ENCODE measurements at places on chromosomes 13 and 19.

DNA sequence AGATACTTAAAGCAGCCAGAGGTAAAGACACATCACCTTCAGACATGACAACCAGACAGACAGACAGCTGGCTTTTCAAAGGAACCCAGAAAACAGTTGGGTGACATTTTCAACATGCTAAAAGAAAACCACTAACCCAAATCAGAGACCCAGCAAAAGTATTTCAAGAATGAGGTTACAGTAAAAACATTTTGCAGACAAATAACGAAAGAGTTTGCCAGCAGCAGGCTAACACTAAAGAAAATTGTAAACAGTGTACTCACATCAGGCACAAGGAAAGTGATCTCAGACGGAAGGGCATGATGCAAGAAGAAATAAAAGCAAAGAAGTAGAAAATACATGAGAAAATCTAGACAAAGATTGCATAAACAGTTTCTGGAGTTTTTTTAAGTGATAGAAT lies 46.4 kb downstream of the AP1M1 start:
- no peak for DNase-seq

DNA sequence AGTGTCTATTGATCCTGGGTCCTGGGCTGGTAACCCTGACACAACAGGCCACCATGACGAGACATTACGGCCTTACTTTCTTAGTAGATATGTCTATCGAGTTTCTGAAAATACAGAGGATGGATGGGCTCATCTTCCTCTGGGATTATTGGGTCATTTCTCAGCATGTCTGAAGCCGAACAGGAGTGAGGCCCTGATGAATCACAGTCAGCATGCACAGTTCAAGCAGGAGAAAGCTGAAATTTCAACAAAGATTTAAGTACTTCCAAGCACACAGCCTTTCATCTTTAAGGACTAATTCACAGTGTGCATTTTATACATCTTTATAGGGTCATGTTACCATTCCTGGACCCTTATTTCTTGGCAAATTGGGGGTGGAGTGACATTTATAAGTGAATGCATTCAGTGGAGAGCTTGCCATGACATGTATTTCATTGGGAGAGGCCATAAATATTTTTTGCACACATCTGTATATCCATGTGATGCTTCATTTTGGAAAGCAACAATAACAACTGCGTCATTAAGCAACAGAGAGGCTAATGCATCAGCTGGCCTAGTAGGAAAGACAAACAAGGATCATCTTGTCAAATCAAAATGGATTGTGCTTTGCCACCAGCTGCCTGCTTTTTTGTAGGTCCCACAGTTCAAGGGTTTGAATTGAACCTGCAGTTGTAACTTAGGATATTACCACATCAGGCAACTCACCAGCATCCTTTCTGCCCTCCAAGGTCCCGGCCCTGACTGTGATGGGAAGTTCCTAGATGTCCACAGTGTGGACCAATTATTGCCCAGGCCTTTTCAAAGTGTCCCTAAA lies 143.5 kb downstream of the DNAJC15 start:
- DNase-seq = no peak

- no peak for DNase-seq
These were observed 5.5 kb downstream of the DLEU7 start for GRCh38 chr13:50838031-50838430.

DNA sequence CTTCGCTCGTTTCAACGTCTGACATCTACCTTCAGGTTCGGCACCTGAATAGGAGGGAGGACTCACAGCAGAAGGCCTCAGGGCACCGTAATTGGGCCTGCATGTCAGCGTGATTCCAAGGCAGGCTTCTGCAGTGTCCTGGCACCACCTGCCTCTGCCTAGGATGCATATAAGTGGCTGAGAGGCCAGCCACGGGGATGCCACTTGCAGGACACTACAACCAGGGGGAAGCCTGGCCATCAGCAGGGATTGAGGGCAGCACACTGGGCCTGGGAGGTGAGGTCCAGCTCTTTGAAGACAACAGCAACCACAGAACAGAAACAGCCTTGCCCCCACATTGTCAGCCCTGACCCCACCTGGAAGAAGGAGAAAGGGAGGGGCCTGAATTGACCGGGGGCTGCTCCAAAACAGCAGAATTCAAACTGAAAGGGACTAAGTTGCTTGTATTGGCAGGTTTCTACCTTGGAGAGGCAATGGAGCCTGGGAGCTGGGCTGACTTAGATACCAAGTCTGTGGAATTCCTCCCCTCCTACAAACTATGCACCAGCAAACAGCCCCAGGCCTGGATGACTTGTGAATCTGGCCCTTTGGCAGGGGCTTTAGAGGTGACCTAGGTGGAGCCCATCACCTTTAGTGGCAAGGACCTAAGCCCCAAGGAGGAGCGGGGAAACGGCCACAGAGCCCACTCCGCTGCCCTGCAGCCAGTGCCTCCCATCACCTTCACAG lies 34.1 kb upstream of the POMP start:
- no peak for DNase-seq

GRCh38 chr13:38674208-38674607 lies 12.7 kb upstream of the FREM2 start:
- DNase-seq = no peak

GRCh38 chr19:45653634-45654033 lies 14.4 kb upstream of the GIPR start:
- DNase-seq = no peak

- no peak for DNase-seq
These were observed 39.1 kb downstream of the ACTN4 start for GRCh38 chr19:38686530-38686888.

GRCh38 chr13:113327391-113327765 lies 30.3 kb downstream of the LAMP1 start:
- DNase-seq = no peak

- DNase-seq = no peak
These were observed 3.1 kb upstream of the FFAR1 start for GRCh38 chr19:35344511-35345031.

DNA sequence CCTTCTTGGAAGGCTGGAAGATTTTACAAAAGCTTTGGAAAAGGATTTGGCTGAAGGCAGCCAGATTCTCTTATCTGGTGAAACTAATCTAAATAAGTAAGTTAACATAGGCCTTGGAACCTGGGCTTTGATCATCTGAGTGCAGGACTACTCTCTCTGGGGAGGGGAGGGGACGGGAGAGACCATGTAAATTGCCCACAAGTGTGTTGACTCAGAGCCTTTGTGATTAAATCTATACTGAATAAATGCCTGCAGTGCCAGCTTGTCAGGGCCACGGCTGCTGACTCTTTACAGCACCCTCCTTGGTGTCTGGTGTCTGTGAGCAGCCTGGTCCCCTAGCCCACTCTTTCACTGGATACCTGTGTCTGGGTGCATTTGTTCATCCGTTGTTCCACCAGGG lies 251.4 kb downstream of the ITGBL1 start:
- no peak for DNase-seq

DNA sequence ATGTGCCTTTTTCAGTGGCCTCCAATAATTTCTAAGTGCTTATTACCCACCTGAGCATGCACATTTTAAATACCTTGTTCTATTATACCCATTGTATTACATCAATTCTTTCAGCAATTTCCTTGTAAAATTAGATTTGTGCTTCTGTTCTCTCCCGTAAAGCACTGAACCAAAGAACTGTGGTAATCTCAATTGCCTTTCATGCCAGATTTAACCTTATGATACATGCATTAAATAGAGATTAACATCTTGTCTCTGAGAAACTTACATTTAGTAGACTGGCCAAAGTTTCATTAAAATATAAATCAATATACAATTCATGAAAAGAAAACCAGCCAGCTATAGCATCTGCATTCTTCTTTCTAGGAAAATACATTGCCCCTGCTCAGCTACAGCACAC lies 137.2 kb downstream of the EFNB2 start:
- DNase-seq = no peak

GRCh38 chr19:32646556-32646955 lies 28.4 kb downstream of the ANKRD27 start:
- DNase-seq = no peak

GRCh38 chr19:12095111-12095790 lies 30.7 kb downstream of the ZNF844 start:
- DNase-seq = no peak

DNA sequence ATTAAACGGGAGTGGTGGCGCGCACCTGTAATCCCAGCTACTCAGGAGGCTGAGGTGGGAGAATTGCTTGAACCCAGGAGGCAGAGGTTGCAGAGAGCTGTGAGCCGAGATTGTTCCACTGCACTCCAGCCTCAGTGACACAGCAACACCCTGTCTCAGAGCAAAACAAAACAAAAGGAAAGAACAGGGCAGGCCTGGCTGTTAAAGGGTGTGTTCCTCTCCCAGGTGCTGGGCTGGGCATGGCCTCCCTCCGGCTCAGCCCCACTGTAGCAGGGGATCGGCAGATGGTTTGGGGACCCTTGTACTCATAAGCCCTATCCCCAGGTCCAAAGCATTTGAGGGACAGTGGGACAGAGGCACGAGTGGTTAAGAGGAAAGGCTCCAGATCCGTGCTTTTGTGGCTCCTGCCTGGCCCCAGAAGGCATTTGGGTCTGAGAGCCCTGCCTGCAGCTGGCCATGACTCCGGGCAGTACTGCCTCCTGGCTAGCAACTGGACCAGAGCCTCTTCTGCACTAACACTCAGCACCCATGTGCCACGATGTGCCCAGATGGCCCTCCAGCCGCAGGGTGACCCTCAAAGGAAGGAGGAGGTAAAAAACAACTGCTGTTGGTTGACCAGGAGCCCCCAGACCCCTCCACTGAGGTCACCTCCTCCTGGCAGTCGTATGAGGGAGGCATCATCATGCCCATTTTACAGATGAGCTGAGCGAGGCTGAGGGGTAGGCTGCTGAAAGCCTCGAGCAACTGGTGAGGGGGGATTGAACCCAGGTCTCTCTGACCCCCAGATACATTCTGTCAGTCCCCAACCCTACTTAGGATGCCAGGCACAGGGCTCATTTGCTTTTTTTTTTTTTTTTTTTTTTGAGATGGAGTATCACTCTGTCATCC lies 10.0 kb downstream of the RFX1 start:
- no peak for DNase-seq

GRCh38 chr13:59843040-59843439 lies 320.7 kb downstream of the DIAPH3 start:
- DNase-seq = no peak

GRCh38 chr13:27820524-27821482 lies 28.5 kb downstream of the GSX1 start:
- DNase-seq = no peak

GRCh38 chr19:43700395-43701000 lies 15.4 kb upstream of the IRGC start:
- no peak for DNase-seq

GRCh38 chr13:33129094-33129832 lies 113.0 kb downstream of the KL start:
- DNase-seq = no peak

DNA sequence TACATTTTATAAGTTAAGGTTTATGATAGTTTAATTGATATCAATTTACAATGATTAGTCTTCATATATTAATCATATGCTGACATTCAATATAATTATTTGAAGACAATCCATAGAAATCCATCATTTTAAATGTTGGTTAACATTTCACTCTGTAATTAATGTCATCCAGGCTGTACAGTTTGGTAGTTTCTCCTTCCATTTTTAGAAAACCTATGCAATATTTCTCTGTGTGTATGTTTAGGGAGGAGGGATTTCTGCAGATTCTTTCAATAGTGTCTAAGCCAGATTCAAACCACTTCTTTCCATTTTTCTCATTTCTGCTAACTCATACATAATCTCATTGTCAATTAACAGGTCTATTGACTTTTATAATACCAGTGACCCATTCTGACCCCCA lies 1159.0 kb upstream of the ATXN8OS start:
- no peak for DNase-seq

DNA sequence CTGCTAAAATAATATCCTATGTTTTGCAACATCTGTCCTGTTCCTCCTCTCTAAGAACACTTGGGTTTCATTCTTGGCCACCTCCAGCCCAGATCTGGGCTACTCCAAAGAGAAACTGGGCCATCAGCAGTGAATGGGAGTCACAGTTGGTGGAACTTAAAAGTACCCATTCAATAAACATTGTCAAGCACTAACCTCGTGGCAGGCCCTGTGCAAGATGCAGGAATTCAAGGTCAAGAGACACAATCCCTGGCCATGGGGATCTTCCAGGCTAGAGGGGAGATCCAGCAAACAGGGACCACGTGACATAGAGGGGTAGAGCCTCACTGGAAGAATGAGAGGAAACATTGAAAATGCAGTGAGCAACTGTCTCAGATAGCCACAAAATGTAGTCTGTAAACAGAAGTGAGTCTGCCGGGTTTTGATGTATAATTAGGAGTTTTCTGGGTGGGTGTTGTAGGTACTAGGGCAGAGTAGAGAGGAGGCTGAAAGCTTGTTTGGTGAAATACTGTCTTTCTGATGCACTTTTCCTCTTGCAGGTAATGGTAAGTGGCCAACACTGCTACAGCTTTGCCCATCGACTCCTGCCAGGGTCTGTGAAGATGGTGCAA lies 14.8 kb upstream of the EID2 start:
- no peak for DNase-seq

DNA sequence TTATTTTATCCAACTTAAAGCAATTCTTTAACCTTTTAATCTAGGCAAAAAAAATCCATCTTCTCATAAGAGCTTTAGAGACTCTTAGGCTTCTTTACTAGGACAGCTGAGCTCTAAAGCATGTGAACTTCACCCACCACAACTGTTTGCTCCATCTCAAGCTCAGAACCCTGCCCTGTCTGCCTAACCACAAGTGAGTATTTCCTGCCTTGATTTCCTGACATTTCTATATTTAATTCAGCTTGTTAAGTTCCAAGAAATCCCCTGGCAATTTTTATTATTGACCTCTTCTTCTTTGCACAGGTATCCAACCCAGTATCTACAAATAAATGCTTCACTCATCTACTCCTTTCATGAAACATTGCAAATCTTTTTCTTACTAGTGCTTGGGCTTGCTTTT lies 21.1 kb upstream of the CEACAM21 start:
- DNase-seq = no peak

DNA sequence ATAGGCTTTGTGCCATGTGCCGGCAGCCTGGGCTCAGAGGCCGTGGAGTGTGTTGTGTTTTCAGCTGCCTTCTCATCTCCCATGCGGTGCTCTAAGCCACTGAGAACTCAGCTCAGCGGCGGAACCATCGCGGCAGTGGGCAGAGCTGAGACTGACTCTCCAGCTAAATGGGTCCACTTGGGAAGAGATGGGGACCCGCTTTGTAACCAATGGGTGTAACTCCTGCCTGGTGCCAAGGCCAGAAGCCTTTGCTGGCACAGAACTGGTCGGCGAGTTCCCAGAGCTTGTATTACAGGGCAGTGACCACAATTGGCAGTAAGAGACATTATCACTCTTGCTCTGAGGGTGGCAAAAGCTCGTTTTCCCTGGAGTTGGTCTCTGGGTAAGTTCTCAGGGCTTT lies 183.0 kb downstream of the STK24 start:
- no peak for DNase-seq

Measured in NCI-H187 (cell line).